ENCODE measurements at places on chromosomes 3 and 15.

DNA sequence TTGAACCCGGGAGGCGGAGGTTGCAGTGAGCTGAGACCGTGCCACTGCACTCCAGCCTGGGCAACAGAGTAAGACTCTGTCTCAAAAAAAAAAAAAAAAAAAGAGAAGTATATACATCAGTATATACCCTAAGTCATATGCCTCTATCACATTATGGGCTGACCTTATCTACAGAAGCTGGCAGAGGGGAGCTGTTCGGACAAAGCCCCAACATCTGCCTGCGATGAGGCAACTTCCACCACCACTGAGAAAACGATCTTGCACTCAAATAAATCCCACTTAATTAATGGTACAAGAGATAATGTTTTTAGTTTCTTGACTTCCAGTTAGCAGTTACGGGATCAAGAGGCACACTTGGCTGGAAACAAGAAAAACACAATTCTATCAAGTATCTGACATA, 2.2 kb downstream of the GLT8D1 start:
- no peak for DNase-seq

DNA sequence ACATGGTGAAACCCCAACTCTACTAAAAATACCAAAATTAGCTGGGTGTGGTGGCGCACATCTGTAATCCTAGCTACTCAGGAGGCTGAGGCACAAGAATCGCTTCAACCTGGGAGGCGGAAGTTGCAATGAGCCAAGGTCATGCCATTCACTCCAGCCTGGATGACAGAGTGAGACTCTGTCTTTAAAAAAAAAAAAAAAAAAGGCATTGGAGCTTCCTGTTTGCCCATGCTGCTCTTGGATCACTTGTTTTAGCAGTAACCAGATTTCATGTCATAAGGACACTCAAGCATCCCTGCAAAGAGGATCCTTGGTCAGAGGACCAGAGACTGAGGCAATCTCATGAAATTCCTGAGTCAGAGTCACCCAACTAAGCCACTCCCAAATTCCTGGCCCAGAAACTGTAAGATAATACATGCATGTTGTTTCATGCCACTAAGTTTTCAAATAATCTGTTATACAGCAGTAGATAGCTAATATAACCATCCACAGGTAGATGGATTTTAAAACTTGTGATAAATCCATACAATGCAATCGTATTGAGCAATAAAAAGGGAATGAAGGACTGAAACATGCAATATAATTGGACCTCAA, 82.0 kb upstream of the XXYLT1 start:
- no peak for DNase-seq

DNA sequence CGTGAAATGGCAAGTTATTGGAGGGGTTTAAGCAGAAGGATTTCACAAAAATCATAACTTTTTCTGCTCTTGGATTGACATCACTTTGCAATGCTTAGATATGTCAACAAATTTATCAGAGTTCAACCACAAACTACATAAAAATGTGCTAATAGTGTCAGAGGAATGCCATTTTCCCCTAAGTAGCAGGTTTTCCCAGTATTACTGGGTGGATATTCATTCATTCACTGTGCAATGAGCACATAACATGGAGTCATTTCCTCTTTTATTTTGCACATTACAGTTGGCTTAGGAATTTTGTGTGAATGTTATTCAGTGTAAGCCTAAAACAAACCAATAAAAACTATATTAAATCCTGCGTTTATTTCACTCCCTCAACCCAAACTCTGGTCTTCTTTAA, 537.3 kb upstream of the MCTP2 start:
- no peak for DNase-seq

GRCh38 chr3:53016236-53016635, 29.6 kb downstream of the SFMBT1 start:
- no peak for DNase-seq

DNA sequence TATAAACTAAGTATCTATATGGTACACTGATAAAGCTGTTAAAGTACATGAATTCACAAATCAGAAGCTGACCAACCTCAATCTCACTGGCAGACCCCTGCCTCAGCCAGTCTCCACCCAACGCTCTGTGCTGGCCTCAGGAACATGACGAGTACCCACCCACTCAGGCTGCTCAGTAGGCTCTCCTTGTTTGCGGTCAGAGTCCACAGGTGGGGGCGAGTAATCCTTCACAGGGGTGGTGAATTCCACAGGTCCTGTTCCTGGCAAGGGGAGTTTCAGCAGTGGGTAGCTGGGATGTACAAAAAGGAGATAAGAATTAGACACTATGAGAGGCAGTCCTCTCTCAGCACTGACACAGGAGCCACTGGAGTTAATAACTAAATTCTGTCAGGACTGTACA, 40.9 kb downstream of the SCAP start:
- DNase-seq: no peak
